ENCODE measurements at places on chromosomes 7 and 10.

GRCh38 chr10:954396-954795 lies 22.9 kb upstream of the LARP4B start:
- DNase-seq = no peak

DNA sequence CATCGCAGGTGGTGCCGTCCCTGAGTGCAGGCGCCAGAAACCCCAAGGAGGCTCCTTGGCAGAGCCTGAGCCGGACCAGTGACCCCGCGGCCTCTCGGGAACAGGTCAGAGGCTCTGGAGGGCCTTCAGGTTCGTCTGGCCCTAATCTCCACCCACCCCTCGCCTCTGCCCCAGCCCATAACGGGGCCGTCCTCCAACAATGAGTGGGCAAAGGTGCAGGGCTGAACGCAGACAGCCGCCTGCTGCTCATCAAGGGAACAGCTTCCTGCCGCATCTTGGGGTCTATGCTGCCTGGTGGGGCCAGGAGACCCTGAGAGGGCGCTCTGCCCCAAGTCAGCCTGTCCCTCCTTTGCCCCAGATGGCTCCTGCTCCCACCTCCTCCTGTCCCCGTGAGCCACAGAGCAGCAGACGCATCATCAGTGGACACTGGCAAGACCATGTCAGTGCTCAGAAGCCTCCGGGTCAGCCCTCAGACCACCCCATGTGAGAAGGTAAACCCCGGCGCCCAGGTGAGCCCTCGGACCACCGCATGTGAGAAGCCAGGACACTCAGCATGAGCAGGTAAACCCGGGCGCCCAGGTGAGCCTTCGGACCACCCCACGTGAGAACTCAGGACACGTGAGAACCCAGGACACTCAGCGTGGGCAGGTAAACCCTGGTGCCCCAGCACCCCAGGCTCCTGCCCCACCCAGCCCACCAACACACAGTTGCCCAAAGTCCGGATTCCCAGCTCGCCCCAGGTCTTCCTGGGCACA lies 142.0 kb downstream of the PTPRN2 start:
- DNase-seq = no peak

GRCh38 chr7:22549051-22549450 lies 49.1 kb upstream of the STEAP1B start:
- no peak for DNase-seq

DNA sequence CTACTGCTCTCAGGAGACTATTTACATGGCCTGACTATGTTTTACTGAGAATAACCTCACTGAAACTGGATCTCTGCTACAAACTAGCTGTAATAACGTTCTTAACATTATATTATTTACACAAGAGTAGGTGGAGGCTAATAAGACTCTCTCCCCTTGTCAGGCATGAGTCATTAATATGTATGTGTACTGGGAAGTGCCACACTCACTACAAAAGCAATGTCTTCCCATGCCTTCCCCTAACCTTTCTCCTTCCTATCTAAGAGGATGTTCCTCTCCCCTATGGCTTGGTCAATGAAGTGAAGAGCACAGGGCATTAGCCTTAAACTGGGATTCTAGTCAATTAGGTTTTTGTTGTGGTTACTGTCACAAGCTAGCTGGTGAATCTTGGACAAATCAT lies 147.9 kb downstream of the DGKB start:
- no peak for DNase-seq

GRCh38 chr7:136053689-136054485 lies 76.7 kb upstream of the MTPN start:
- DNase-seq = no peak

- DNase-seq = no peak
These were observed 304.1 kb downstream of the AGMO start for GRCh38 chr7:15257689-15258088.

DNA sequence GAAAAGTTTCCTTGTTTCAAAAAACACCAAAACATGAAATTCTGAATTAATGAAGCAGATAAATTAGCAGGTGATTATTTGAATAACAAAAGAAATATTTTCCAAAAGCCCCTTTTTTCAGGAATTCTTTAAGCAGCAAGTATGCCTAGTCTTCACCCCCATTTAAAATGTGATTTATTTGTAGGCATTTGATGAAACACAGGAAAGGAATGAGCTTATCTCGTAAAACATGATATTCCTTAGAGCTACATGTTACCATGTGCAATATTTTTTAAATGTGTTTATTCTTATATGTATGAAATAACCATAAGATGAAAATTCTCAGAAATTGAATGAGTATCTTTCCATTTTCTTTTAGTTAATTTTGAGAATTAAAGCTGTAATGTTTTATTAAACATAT lies 106.1 kb downstream of the CHN2 start:
- DNase-seq = no peak

- DNase-seq = no peak
These were observed 242.6 kb upstream of the HGF start for GRCh38 chr7:82012453-82012852.

GRCh38 chr10:118256825-118257570 lies 85.1 kb downstream of the FAM204A start:
- no peak for DNase-seq

DNA sequence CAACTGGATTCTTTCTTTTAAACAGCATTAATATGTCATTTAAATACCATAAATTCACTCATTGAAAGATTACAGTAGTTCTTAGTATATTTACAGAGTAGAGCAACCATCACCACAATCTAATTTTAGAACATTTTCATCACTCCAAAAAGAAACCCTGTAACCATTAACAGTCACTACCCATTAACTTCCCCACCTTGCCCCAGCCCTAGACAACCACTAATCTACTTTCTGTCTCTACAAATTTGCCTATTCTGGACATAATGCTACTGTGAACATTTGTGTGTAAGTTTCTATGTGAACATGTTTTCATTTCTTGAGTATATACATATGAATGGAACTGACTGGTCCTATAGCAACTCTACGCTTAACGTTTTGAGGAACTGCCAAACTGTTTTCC lies 42.4 kb downstream of the P4HA1 start:
- no peak for DNase-seq

- DNase-seq = no peak
These were observed 39.6 kb upstream of the IKZF1 start for GRCh38 chr7:50264908-50265307.

- DNase-seq = no peak
These were observed 37.1 kb downstream of the RBAK start for GRCh38 chr7:5082806-5083205.

Data from MG63 (cell line).